ENCODE measurements at places on chromosomes 4 and X.

- no peak for DNase-seq
Measured at GRCh38 chr4:123867910-123868587, 471.5 kb downstream of the SPRY1 start.

DNA sequence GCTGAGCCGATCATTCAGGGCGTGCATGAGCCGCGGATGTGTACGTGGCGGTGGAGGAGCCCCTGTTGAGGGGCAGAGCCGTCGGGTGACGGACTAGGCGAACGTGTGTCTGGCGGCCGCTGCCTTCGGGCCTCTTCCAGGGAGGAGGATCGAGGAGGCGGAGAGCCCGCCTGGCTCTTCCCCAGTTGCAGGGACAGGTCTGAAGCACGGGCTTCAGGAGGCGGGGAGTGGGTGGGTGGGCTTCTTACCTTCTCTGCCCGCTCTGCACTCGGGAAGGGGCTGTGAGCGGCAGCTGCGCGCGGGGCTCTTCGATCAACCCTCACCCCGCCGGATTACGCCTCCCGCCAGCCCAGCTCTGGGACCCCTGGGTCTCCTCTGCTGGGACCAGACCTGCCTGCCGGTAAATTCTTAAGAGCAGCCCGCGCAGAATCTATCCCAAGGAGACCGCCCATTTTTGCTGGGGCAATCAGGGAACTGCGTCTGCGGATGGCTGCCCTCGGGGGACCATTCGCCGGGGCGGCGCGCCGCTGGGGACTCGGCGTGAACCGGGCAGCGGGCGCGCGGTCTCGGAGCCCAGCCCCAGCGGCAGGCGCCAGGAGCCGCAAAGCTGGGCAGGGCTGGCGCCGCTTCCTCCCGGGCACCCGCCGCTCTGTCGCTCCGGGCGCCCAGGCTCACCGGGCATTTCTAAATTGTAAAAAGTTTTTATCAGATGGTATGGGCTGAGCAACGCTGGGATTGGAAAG lies 4.9 kb downstream of the PLAC8 start:
- peak; percentile 28 for DNase-seq

GRCh38 chr4:121778991-121779628 lies 14.1 kb upstream of the SMIM43 start:
- peak; percentile 62 for DNase-seq

- DNase-seq: no peak
Measured at GRCh38 chr4:130147641-130148040, 1051.7 kb downstream of the C4orf33 start.

- DNase-seq: no peak
Measured at GRCh38 chr4:170773709-170774273, 684.0 kb upstream of the AADAT start.

- peak; percentile 34 for DNase-seq
Measured at GRCh38 chr4:38872620-38873019, 5.0 kb downstream of the FAM114A1 start.

- peak; percentile 73 for DNase-seq
Measured at GRCh38 chr4:168550064-168550766, 53.4 kb downstream of the PALLD start.

- peak; percentile 14 for DNase-seq
Measured at GRCh38 chrX:42680666-42681065, 97.3 kb downstream of the PPP1R2C start.

DNA sequence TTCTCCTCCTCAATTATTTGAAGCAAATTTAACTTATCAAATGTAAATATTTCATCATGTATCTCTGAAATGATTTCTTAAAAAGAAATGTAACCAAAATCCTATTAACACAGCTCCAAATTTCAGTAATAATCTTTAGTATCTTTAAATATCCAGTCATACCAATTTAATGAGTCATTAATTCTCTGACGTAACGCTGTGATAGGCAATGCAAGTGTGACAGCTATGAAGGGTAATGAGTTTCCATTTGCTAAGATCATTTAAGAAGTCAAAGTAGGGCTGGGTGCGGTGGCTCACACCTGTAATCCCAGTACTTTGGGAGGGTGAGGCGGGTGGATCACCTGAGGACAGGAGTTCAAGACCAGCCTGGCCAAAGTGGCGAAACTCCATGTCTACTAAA lies 15.6 kb downstream of the RPS3A start:
- DNase-seq: peak; percentile 23

DNA sequence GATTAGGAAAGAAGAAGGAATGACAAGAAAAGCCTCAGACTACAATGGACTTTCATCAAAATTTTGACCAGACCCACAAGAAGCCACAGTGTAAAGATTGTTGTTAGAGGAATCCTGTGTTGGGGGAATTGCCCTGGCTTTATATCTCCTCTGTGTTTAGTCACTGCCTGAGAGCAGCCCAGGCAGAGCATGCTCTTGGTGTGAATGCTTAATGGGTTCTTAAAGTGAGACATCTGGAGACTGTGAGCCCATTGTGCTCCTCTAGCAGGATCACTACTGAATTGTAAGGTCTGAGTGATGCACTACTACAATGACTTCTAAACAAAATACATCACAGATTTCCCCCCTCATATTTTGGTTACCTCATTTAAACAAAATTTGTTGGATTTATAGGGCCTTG lies 1860.5 kb upstream of the ADGRL3 start:
- DNase-seq: no peak

- no peak for DNase-seq
Measured at GRCh38 chrX:56833626-56834025, 104.6 kb downstream of the NBDY start.

- no peak for DNase-seq
Measured at GRCh38 chrX:15465896-15466651, 27.1 kb downstream of the PIR start.

- peak; percentile 78 for DNase-seq
Measured at GRCh38 chr4:138669479-138670315, 345.9 kb upstream of the NOCT start.

GRCh38 chr4:53185869-53186585 lies 179.8 kb downstream of the SCFD2 start:
- peak; percentile 91 for DNase-seq
